ENCODE measurements at places on chromosomes 7 and 10. TPM values are rescaled to one million over a fixed set of nuclear protein-coding genes. Genes with fewer than 3 reads are reported as not detected.

WDR91 gene
- total RNA-seq = 18.6 TPM

SYT15B gene
- total RNA-seq = 0.23 TPM

ATOH7 gene
- not detected for total RNA-seq

TPST1 gene
- 20.9 TPM for total RNA-seq

DNA sequence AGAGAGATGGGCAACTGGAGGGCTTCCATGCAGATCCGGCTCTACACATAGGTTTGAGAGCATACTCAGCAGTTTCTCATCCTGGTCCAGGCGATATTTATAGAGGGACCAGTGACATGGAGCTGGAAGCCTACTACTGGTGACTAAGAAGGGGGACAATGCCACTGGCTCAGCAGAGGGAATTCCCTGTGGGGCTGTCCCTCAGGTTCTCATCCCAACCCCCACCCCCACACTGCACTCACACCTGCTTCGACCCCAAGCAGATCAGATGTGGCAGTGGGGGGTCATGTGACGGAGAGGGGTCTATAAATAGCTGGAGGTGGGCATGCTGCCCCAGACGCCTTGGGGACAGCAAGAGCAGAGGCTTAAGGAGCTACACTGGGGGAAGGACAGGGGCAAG lies at the start of gene CLCN1:
Gene CLCN1, plus strand, starts transcription at position 336 of the 400 bp plus-strand sequence. CDS start 102 bp downstream, outside the sequence.
- DNase-seq = no peak

Measured in mucosa of gallbladder (tissue), 1 donor.